Fibroblast of the aortic adventitia (primary cell): ENCODE measurements at places on chromosomes 6 and 20. TPM values are rescaled to one million over a fixed set of nuclear protein-coding genes. Genes with fewer than 3 reads are reported as not detected.

The SLC13A3 gene
- 3.0 and 4.2 TPM in 2 replicates for total RNA-seq

- DNase-seq, result no peak
Measured at GRCh38 chr20:19322061-19322985, 109.9 kb downstream of the SLC24A3 start.

The ADAT2 gene
- total RNA-seq, result 6.4 and 7.1 TPM in 2 replicates

- no peak for DNase-seq
Measured at GRCh38 chr20:50223039-50224005, 32.7 kb downstream of the CEBPB start.

The NUP153 gene
- 18.4 and 47.5 TPM in 2 replicates for total RNA-seq

- peak; percentile 56 for DNase-seq
Measured at GRCh38 chr6:87183687-87184086, 28.3 kb downstream of the ZNF292 start.

The OVOL2 gene
- total RNA-seq, result not detected in 2 replicates

The HSPA1A gene
- 52.8 and 76.9 TPM in 2 replicates for total RNA-seq

- DNase-seq, result peak; percentile 74
Measured at GRCh38 chr6:113464960-113465359, 392.2 kb upstream of the MARCKS start.

GRCh38 chr20:52630138-52630537 lies 342.0 kb upstream of the TSHZ2 start:
- DNase-seq, result no peak

The OXT gene
- not detected in 2 replicates for total RNA-seq

DNA sequence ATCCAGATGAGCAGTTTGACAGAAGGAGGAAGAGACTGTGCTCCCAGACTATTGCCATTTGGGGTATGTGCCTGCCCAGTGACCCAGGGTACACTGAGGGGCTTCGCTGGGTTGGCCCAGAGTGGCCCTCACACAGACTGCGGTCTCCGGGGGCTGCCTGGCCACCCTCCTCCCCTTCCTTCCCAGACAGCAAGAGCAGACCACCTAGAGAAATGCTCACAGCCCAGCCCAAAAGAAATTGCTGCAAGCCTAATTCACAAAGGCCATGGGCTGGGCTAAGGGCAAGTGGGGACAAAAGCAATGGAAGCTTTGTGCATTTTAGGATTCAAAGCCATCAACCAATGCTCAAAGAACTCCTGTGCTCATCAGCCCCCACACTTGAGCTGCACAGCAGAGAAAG lies 277.6 kb downstream of the CDC5L start:
- DNase-seq, result no peak

DNA sequence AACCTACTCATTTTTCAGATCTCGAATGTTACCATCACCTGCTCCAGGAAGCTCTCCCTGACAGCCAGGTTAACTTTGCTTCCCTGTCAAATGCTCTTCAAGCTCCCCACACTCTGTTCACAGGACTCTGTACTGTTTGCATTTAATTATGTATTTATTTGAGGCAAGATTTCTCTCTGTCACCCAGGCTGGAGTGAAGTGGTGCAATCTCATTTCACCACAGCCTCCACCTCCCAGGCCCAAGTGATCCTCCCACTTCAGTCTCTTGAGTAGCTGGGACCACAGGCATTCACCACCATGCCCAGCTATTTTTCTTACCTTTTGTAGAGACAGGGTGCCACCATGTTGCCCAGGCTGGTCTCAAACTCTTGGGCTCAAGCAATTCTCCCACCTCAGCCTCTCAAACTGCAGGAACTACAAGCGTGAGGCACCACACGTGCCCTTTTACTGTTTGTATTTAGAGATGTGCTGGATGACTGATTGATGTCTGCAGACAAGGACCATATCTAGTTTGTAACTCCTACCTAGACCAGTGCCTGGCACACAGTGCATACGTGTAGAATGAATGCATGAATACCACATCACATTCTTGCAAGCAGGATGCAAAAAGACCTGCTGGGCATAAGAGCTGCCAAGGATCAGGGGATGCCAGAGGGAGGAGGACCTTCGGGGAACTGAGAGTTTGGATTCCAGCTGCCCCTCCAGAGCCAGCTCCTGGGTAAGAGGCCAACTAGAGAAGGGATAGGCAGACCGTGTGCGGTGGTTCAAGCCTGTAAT lies 15.6 kb upstream of the CBFA2T2 start:
- DNase-seq, result no peak
